ENCODE measurements at places on chromosomes 5 and 9.

GRCh38 chr5:57539281-57539701 lies 56.7 kb upstream of the ACTBL2 start:
- no peak for DNase-seq

DNA sequence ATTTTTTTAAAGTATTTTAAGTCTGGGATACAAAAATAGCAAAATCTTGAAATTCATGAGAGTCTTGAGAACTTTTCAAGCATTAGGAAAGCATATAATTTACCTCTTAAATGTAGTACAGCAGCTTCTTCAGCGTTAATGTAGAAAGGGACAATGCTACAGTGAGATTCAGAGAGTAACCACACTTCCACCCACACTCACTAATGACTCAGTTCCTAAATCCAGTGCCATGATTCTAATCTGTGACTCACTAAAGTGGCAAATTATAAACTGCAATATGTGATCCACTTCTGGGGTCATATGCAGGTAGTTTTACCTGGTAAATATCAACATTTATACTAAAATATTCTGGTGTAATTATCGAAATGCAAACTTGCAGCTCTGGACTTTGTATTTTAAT lies 434.5 kb upstream of the TUSC1 start:
- DNase-seq = no peak

GRCh38 chr5:169831331-169831730 lies 149.0 kb downstream of the INSYN2B start:
- no peak for DNase-seq

DNA sequence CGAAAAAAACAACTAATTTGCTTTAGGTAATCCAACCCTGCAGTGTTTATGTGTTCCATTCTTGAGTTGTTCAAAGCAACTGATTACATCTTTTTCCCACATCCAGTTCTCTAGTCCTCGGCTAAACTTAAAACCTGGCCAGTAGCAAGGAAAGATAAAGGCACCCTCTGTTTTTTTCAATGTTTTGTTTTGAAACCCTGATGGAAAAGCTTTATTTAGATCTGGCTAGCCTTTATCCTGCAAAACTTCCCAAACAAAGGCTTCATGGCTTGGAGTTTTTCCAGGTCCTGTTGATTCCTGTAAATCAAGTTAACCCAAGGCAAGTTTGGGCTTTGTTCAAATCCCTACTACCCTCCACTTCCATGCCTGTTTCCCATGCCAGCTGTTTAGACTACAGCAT lies 105.1 kb downstream of the CEMIP2 start:
- DNase-seq = no peak

DNA sequence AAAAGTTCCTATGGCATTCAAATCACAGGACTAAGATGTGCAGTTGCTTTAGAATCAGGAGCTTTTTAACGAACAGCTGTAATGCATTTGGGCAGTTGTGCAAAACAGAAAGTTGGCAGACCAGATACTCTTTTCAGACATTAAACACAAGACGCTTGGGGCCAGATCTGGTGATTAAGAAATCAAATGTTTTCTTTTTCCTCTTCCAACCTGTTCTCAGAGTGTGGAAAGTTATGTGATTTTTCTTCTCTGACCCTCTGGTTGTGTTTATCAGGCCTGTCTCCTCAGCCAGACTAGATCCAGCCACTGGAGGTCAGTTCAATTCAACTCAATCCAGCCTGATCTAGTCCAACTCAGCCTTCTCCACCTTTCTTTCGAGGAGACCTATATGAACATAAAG lies 298.5 kb upstream of the PCSK5 start:
- no peak for DNase-seq

DNA sequence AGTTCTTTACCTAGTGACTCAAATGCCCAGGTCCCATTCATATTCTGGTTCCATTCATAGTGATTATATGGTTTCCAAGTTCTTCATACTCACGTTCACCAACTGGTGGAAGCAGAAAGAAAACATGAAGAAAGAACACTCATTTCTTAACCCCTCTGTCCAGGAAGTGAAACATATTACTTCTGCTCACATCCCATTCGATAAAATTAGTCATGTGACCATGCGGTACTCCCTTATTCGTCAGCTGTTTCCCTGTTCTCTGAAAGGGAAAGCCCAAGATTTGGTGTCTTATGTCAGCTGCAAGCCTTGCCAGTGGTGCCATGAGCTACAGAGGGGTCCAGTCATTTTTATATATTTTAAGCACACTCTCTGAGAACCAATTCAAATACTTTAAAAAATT lies 387.0 kb upstream of the DMAC1 start:
- DNase-seq = no peak

DNA sequence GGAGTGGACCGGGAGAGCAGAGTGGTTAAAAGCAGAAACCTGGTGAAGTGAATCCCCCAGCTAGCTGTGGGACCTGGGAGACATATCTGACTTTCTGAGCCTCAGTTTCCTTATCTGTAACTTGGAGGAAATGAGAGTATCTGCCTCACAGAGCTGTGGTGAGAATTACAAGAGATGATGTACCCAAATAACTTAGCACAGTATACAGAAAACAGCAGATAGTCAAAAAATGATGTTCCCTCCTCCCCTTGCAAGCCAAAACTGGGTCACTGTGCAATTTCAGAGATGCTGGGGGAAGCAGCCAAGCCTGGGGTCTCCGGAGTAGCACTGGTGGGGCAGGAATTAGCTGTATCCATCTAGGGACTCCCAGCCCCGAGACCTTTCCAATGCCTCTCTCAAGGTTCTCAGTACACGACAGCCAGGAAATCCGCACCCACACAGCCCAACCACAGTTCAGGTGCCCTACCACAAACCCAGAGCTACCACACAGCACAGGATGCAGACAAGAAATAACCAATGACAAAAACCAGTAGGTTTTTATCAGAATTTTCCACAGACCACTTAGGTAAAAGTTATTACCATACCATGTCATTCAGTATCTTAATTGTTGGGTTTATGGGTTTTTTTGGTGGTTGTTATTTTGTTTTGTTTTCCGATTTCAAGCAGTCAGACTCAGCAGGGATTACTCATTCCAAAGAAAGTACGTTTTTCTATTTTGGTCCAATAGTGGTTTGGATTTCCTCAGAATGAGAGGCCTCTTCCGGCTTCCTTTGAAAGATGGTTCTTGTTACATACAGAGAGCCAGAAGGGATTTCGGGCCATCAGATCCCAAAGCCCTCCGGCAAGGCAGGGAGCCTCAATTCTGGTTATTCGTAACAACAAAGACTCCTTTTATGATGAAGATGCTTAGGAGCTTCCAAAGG lies 4.9 kb upstream of the HRH2 start:
- no peak for DNase-seq

- no peak for DNase-seq
Measured at GRCh38 chr5:143084407-143084806, 314.2 kb downstream of the ARHGAP26 start.

DNA sequence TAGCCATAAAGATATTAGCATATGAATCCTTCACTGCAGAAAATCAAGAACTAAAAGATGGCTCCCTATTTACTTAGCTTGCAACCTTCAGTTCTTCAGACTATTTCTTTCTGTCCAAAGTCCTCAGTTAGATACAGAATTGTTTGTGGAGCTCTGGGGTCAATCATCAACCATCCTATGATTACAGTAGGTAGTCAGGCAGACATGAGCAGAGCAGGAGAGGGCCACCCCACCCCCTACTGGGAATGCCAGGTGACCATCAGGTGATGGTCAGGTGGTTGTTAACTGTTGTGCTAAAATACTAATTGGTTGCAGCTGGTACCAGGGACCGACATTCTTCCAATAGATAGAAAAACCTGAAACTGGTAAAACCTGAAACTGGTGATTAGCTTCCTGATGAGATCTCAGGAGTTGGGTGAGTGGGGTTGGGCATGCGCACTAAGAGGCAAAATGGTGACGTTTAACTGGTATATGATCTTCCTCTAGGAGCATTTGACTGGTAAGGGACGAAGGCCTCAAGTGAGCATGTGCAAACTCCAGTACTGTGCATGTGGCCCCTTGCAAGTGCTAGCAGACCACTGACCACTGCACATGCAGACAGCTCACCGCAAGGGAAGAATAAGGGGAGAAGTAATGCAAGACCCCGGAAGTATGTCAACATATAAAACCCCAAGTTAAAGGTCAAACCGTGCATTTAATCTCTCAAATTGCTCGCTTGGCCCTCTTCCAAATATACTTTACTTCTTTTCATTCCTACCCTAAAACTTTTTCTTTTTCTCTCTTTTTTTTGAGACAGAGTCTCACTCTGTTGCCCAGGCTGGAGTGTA lies 13.6 kb downstream of the C9orf57 start:
- no peak for DNase-seq

GRCh38 chr5:110458313-110458712 lies 268.2 kb downstream of the TMEM232 start:
- no peak for DNase-seq

DNA sequence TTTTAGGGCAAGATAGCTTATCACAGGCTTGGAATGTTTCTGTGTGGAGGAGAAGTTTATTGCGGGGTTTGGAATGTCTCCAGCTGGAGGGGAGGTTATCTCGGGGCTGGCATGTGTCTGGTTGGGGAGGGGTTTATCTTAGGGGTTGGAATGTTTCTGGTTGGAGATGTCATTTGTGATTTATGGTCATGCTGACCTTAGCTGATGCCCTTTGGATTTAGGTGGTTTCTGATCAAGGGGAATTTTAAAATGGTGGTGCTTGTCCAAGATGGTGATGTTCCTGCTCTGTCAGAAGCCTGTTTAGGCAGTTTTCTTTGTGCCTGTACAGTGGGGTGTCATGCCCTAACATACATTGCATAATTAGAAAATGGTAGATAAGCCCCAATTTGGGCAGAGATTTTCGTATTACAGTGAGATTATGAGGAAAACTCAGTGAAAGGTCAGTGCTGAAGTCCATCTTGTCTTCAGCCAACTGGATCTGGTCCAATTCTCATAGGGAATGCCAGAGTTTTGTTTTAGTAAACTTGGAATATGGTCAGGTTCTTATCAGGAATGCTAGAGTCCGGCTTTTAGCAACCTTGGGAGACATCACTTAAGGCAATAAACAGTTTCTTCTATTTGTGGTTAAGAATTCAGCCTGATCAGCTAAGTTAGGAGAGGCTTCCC lies 14.3 kb downstream of the CDK20 start:
- no peak for DNase-seq

DNA sequence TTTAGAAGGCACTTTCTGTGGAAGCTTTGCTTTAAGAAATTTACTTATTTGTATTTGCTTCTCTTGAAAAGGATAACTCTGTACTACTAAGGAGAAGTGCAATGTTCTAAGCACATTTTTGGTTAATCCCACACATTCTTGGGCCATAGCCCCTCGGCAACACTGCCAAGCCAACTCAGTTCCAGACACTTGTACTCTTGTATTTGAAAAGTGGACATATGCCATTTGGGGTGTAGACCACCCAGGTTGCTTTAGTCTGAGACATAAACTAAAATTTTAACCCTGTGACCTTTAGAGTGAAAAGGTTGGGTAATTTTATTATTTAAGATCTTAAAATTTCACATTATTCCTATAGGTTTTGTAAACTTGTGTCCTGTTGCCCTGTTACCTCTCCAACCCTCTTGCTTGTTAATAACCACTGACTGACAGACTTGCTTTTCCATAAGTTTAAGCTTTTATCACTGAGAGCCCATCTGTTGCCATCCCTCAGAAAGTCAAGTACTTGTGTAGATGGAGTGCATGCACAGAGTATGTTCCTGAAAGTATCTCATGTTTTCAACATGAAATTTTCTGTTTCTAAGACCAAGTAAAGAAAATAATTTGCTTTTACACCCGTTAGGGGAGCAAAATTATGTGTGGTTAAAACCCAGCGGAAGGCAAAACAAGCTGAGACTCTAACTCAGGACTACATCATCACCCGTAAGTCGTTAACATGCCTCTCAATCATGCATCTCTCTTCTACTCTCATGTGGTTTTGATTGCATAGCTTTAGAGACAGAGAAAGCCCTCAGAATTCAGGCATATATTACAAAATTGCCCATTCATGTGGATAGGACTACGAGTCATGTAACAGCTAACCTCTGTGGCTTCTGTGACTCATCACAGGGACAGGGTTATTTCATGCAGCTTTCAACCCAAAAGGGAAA lies 117.3 kb downstream of the GDNF start:
- no peak for DNase-seq

DNA sequence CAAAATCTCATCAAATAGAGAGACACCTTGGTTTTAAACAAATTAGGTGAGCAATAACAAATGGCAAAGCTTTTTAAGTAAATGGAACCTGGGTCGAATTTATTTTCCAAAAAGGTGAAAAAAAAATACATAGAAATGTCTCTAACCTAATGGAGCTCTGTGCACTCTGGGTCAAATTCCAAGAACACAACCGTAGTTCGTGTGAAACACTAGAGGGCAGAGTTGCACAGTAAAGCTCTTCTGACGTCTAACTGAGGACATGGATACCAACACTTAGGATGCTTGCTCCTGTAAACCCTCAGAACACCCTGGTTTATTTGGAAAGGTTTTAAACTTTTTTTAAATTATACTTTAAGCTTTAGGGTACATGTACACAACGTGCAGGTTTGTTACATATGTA lies 18.9 kb downstream of the MARCHF11 start:
- no peak for DNase-seq

GRCh38 chr9:130824643-130825350 lies 10.3 kb upstream of the ABL1 start:
- DNase-seq = no peak

GRCh38 chr5:134541736-134542376 lies 16.4 kb downstream of the JADE2 start:
- DNase-seq = no peak

DNA sequence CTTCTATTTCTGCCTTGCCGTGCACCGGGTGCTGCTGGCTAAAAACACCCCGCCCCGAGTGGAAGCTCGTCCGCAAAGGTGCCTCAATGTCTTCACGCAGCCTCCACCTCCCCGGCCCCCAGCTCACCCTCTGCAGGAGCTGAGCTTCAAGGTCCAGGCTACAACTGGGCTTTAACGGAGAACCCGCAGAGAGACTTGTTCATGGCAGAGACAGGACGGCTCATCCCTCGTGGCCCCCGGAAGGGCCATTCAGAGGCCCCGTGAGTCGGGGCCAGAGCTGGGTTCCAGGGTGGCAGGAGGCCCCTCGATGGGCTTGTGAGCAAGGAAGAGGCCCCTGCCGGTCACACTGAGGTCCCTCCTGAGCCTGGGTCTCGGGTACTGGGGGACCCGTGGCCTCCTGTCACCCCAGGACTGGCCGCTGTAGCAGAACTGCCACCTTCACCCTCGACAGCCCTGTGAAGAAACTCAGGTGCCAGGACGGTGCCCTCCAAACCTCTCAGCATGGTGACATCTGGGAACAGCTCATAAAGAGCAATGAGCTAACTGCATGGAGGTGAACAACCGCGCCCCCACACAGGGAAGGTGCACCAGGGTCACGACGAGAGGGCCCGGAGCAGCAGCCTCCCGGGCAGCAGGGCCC lies 58.0 kb upstream of the UBAC1 start:
- no peak for DNase-seq

Measured in head of caudate nucleus (tissue), 42 donors.